ENCODE measurements at places on chromosomes 12 and 14.

DNA sequence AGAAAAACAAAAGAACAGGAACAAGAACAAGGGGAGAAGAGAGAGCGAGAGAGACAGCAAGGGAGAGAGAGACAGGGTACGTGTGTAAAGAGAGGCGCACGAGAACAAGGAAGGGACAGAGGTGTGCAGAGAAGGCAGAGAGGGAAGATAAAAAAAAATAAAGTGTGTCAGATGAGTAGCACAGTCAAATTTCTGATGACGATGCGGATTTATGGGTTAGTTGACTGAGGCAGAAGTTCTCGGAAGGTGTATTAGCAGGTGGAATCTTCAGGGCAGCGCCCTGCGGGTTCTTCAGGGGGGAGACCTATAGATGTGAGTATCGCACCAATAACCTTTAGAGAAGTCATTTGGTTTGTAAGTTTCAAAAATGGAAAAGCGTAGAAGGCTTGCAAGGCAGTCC, 44.8 kb downstream of the PRKAB1 start:
- DNase-seq, result no peak

GRCh38 chr12:7678744-7679143, 13.0 kb upstream of the APOBEC1 start:
- no peak for DNase-seq

DNA sequence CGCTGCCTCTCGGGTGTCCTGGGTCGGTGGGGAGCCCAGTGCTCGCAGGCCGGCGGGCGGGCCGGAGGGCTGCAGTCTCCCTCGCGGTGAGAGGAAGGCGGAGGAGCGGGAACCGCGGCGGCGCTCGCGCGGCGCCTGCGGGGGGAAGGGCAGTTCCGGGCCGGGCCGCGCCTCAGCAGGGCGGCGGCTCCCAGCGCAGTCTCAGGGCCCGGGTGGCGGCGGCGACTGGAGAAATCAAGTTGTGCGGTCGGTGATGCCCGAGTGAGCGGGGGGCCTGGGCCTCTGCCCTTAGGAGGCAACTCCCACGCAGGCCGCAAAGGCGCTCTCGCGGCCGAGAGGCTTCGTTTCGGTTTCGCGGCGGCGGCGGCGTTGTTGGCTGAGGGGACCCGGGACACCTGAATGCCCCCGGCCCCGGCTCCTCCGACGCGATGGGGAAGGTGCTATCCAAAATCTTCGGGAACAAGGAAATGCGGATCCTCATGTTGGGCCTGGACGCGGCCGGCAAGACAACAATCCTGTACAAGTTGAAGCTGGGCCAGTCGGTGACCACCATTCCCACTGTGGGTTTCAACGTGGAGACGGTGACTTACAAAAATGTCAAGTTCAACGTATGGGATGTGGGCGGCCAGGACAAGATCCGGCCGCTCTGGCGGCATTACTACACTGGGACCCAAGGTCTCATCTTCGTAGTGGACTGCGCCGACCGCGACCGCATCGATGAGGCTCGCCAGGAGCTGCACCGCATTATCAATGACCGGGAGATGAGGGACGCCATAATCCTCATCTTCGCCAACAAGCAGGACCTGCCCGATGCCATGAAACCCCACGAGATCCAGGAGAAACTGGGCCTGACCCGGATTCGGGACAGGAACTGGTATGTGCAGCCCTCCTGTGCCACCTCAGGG, 679 bp downstream of the ARF6 start:
- peak; percentile 81 for DNase-seq

GRCh38 chr12:104136577-104136976, 1.4 kb downstream of the NFYB start:
- DNase-seq, result no peak

DNA sequence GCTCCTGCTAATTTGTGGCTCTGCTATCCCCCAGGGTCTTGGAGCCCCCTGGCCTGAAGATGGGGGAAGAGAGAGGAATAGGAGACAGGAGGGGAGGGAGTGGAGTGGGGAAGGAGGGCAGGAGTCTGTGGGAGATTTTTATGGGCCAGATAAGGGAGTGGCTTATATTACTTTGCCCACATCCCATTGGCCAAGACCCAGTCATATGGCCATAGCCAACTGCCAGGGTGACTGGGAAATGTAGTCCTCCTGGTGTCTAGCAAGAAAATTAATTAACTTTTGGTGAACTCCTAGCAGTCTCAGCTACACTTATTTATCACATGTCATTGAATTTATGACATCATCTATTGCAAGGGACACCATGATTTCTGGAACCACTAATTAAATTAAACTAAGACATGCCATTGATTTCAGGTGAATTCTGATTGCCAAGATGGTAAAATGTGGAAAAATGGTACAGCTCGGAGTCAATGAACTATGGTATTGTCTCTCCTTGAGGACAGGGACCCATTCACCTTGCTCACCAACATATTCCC, 50.3 kb downstream of the ESRRB start:
- DNase-seq, result no peak

- DNase-seq, result peak; percentile 73
These were observed 662 bp upstream of the ATP2A2 start for GRCh38 chr12:110280392-110280778.

DNA sequence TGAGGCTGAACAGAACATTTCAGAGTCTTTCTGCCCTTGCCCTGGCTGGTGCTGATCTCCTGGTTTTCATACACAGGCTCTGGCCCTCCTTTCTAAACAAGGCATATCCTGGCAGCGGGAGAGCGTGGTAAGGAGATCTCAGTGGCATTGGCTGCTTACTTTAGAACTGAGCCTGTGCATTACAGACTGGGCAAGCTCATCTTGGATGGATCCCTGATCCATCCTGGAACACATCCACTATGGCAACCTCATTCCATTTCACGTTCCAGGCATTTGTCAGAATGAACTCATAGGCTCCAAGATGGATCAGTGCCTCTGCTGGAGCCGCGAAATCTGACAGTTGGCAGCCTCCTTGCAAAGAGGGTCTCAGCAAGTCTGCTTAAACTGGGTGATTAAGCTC, 224.5 kb upstream of the PELI2 start:
- no peak for DNase-seq

- no peak for DNase-seq
These were observed 42.9 kb downstream of the INSM2 start for GRCh38 chr14:35576856-35577255.

GRCh38 chr12:88985011-88985410, 367.3 kb downstream of the DUSP6 start:
- no peak for DNase-seq

DNA sequence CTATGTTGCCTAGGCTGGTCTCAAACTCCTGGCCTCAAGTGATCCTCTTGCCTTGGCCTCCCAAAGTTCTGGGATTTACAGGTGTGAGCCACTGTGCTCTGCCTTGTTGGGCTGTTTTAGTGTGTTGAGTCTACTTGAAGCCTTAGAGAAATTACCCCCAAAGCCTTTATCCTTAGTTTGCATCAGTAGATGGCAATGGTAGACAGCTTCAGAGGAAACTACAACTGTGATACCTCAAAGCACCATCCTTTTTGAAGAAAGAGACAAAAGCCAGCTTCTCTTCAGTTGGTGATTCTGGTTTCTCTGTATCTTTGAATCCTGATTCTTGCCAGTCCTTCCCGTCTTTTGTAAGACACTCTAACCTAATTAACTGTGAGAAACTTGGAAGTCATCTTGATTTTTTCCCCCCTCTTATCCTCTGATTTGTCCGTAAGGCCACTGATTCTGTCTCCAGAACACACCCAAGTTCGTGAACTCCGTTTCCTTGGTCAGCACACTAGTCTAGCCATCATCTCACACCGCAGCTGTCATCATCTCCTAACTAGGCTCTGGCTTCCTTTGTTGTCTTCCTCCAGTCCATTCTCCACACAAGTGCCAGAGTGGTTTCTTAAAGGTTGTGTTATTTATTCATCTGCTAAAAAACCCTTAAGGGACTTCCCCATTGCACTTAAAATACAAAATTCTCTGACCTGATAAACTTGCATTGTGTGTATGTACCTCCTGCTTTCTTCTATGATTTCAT, 20.2 kb downstream of the ATP2A2 start:
- DNase-seq, result no peak

GRCh38 chr12:1834186-1834925, 14.0 kb downstream of the LRTM2 start:
- no peak for DNase-seq

DNA sequence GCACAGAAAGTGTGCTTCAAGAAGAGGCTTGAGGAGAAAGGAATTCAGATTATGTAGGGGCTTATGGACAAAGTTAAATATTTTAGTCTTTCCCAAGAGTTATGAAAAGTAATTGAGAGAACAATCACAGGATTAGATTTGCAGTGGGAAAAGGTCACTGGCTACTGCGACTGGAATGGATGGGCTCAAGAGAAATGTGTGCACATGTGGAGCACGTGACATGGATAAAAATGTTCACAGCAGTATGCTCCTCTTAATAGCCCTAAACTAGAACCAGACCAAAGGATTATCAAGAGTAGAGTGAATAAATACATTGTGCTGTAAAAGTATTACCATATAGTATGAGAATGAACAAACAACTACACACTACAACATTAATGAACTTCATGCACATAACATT, 78.1 kb downstream of the ABCD2 start:
- no peak for DNase-seq

DNA sequence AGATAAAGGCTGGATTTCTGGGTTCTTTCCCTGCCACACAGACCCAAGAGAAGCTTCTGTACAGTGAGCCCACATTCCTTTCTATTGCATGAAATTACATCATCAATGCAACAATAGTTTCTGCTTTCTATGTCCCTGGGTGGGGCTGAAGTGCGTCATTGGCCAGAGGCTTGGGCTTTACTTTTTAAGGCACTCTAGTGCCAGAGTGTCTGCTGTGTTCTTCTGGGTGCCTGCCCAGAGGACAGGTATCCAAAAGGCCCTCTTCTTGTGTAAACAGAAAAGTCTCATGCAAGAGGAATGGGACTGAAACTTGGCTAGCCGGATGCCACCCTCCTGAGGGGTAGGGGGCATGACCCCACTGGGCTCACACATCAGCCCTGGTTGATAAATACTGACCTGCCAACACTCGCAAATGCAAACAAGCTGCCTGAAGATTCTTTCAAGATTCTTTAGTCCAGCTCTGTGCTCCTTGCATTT, 5.9 kb downstream of the KRT86 start:
- DNase-seq, result no peak

DNA sequence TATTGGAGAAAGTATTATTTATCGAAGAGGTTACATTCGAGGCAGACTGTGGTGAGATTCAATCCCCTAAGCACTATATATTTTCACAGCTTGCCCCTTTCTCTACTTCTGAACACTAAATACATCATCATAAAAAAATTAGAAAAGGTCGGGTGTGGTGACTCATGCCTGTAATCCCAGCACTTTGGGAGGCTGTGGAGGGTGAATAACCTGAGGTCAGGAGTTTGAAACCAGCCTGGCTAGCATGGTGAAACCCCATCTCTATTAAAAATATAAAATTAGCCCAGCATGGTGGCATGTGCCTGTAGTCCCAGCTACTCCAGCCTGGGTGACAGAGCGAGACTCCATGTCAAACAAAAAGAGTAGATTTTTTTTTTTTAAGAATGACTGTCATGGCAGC, 70.6 kb upstream of the MYF6 start:
- DNase-seq, result no peak

- no peak for DNase-seq
These were observed 18.6 kb downstream of the AGAP2 start for GRCh38 chr12:57719777-57720605.

GRCh38 chr12:120263748-120264085, 1.8 kb downstream of the PXN start:
- DNase-seq, result no peak

GRCh38 chr14:87233266-87233665, 759.7 kb downstream of the GALC start:
- no peak for DNase-seq

DNA sequence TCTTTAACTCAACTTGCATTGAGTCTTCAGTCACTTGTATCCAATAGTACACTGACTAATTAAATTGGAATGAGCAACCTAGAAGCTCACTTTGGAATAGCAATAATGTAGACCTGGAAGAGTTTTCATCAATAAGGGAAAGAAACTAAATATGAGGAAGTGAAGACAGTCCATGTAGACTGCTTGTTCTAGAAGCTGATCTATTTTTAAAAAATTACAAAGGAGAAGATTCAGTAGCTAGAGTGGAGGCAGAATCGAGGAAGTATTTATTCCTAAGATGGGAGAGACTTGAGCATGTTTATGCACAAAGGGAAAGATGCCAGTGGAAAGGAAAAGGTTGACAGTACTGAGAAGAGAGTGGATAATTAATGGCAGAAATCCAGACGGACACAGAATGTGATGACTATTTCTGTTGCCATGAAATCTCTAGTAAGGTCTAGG, 156.3 kb upstream of the PDE3A start:
- no peak for DNase-seq

GRCh38 chr12:112380663-112381405, 1.4 kb downstream of the HECTD4 start:
- no peak for DNase-seq

All from CD4-positive, alpha-beta T cell treated with Interleukin-21 for 1 hour (primary cell).